ENCODE measurements at places on chromosomes 2 and 18.

DNA sequence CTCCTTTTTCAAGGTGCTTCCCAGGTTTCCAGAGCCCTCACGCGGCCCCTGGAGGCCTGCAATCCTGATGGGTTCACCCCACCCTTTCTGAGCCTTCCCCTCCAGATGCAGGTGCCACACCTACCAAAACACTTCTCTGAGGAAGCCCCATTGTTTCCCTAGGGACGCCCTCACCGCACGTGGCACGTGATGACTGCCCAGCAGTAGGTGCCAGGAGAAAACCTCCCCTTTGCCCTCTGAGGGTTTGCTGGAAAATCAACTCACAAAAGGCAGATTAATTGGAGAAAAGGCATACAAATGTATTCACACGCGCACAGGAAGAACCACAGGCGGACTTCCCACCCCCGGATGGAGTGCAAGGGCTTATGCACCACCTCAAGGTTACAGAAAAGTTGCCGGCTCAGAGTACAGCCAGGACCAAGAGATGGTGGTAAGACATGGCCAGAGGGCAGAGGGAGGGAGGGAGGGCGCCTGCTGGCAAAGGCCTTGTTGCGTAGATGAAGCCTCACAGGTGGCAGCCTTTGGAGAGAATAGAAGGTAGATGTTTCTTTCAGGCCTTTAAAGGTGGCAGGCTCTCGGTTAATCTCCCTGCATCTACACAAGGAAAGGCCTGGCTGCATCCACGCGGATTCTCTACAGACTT lies 269.4 kb upstream of the RAB6C start:
- DNase-seq, result no peak

DNA sequence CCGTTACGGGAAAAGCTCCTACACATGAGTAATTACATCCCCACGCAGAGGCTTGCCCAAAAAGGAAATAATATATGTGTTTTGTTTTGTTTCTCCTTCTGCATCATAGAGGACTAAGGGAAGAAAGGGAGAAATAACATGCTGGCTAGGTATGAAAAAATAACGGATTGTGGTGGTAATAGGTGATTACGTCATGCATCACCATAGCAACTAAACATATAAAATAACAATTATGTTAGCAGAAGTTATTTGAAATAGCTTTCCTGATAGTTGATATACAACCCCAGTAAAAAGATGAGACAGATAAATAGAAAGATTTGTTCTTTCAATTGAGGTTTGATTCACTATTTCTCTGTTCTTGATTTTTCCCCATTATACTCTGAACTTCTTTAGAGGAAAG lies 518.0 kb downstream of the ZNF516 start:
- DNase-seq, result no peak

- DNase-seq, result no peak
Measured at GRCh38 chr2:134912361-134912760, 6.3 kb upstream of the CCNT2 start.

DNA sequence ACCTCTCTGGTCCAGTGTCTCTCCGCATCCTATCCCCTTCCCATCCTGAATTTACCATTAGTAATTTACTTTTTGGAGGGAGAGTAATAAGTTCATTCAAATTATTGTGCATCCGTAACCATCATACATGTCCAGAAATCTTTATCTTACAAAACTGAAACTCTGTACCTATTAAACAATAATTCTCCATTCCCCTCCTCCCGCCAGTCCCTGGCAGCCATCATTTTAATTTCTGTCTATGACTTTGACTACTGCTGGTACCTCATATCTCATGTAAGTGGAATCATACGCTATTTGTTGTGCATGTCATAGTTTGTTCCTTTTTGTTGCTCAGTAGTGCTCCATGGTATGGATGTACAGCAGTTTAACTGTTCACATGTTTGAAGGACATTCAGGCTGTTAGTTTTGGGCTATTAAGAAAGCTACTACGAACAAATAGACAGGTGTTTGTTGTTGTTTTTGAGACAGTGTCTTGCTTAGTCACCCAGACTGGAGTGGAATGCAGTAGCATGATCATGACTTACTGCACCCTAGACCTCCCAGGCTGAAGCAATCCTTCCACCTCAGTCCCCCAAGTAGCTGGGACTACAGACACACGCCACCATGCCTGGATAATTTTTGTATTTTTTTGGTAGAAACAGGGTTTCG lies 2.0 kb downstream of the LIMS1 start:
- no peak for DNase-seq

- DNase-seq, result no peak
Measured at GRCh38 chr2:33321236-33321771, 155.1 kb upstream of the RASGRP3 start.

DNA sequence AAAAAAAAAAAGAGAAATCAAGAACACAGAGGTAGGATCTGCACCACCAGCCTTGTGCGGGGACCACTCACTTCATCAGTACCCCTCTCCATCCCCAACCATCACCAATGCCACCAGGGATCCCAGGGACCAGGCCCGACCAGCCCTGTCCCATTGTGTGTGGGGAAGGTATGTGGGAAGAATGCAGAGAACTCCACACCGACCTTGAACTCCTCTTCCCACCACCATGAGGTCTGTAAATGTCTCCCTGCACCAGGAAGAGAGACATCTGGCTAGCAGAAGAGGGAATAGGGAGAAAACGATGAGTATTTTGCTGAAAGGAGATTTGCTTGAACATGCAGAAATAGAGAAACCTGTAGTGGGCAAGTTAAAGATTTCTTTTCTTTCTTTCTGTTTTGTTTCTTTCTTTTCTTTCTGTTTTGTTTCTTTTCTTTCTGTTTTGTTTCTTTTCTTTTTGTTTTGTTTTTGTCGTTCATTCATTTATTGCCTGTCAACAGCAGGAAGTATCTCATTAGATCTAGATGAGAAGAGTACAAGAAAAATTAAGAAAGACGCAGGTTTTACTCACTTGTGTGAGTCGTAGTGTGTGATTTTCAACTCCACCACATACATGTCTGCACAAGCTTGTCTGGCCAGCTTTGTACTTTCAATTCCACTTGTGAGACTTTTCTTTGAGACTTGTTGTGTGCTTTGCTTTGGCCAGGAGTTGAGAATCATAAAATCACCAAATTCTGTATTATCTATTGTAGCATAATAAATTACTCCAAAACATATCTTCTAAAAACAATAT lies 179.8 kb upstream of the HAAO start:
- DNase-seq, result no peak

GRCh38 chr2:197591339-197592072 lies 75.6 kb downstream of the MOB4 start:
- no peak for DNase-seq

- DNase-seq, result no peak
Measured at GRCh38 chr2:85737481-85737880, 16.3 kb upstream of the ATOH8 start.

GRCh38 chr2:73172963-73173362 lies 29.4 kb upstream of the NOTO start:
- DNase-seq, result no peak

GRCh38 chr2:240431661-240432424 lies 3.6 kb upstream of the GPC1 start:
- no peak for DNase-seq

DNA sequence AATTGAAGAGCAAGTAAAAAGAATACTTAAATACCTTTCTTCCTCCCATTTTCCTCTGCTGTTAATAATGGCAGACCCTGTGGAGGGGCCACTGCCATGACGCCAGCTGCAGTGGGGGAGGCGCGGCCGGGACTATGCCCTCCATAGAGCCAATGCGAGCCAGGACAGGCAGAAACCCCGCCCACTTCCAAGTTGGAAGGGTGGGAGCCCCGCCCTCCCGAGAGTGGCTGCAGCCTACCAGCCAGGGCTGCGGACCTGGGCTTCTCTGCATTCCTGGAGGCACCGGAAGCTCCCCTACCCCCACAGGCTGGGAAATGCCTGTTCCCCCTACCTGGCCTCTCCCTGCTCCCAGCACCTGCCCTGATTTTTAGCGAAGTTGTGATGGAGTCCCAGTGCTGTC lies 439.4 kb upstream of the CDH19 start:
- DNase-seq, result no peak

DNA sequence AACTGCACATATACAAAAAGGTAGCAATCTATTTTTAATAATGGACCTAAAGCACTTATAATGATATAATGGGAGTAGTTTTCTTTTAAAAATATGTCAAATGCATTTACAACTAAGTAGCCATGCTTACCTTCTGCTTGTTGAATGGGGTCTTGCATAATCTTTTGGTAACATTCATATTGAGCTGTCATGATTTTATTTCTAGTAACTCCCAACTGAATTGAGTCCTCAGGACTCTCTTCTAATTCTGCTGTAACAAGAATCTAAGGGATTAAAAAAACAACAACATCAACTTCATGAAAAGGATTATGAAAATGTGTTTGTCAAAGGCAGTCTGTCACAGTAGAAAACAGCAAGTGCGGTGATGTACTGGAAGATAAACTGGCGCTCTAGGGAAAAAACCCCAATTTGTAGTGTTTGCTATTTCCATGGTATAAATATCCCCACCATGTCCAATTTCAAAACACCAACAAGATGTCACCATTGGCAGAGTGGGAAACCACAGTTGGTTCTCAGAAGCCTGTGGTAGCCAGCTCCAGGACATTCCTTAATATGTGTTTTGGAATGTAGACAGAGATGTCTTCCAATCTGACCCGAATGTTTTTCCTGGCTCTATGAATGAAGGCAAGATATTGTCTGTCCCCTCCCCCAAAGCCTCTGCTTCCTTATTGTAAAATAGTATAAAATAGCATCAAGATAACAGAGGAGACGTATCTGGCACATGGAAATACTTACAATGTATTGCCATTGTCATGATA lies 64.8 kb downstream of the CALCRL start:
- DNase-seq, result no peak

DNA sequence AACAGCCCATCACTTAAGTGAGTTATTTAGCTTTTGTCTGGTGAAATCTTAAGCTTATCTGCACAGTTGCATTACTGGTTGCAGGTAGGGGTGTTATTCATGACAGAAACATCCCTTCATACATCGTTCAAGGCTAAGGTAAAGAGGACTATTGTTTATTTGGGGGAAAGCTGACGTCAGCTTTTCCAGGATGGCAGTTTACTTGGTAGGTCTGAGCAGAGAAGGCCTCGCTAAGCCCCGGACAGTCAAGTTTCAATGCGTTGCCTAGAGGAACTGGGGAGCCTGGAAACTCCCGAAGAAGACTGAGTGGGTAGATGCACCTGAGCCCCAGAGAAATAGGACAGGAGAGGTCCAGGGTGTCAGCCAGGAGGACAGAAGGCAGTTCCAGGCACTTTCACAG lies 2.2 kb downstream of the RNU4ATAC start:
- DNase-seq, result no peak

DNA sequence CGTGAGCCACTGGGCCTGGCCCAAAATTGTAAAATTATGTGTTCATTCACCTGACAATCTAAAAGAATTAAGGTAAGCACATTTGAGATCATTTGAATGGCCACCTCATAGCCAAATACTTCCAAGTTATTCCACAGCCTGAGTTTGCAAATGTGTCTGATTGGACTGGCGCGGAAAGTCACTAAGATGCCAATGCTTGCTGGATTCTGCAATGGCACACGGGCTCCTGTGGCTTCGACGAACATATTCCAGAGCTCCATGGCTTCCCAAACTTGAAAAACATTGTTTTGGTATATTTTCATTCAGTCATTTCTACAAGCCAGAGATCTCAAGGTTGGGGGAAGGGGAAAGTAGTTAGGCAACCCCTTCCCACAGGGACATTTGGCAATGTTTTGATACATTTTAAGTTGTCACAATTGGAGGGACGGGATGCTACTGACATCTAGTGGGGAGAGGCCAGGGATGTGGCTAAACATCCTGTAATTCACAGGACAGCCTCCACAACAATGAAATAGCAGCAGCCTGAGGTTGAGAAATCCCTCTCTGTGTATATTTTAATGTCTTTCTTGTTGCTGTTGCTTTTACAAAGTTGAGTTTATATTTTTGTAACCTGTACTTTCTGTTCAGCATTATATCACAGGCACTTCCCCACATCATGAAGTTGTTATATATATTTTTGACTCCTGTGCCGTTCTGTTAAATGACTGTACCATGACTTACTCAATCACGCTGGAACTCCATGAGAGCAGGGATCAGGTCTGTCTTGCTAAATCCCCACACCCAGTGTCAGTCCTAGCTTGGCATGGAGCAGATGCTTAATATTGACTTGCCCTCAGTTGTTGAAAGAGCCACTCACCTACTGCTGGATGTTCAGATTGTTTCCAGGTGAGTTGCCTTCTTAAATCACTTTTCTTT lies 56.9 kb downstream of the COL4A4 start:
- DNase-seq, result no peak

DNA sequence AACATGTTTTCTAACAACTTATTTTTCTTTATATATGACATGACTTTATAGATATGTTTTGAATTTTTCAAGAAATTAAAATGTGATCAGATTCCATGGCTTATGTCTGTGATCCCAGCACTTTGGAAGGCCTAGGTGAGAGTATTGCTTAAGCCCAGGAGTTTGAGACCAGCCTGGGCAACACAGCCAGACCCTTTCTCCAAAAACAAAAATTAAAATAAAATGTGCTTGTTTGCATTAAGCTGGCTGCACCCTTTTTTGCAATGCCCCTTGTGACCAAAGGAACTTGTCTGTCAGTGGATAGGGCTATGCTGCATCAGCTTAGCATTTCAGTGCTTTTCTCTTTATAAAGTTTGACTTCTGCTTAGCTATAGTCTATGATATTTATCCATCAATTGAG lies 2.3 kb upstream of the INO80D start:
- no peak for DNase-seq

- no peak for DNase-seq
Measured at GRCh38 chr18:53883771-53884170, 340.7 kb downstream of the MBD2 start.

DNA sequence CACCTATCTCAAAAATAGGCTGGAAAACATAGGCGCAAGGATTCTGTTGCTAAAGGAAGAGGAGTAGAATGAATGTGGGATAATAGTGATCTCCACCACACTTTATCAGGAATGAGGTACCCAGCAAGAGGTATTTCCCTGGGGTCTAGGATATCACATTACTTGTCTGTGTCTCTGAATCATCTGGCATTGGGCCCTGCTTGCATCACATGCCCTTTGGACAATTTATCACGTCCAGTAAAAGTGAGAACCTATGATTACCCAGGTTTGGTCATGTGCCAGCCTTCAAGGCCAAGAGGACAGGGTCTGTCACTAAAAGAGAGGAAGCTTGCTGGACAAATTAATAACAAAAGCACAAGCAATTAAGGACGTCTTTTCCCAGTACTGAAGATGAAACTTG lies 11.4 kb upstream of the TRAPPC8 start:
- no peak for DNase-seq

DNA sequence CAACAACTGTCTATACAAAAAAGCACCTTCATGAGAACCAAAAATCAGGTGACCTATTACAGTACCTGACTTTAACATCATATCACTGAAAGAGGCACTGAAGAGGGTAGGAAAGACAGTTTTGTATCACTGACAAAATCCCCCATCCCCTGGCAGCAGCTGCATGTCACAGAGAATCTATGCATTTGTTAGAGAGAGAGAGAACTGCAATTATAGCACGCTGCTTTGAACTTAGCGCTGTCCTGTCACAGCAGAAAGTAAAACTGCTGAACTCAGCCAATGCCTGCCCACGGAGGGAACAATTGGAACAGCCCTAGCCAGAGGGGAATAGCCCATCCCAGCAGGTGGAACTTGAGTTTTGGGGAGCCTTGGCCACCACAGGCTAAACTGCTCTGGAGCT lies 75.1 kb upstream of the NOL4 start:
- no peak for DNase-seq
